ENCODE measurements at places on chromosomes 1 and 21. TPM values are rescaled to one million over a fixed set of nuclear protein-coding genes. Genes with fewer than 3 reads are reported as not detected.

The SLC25A34 gene
- total RNA-seq, result 1.2 TPM

The FLG gene
- not detected for total RNA-seq

The LRRN2 gene
- total RNA-seq, result 12.8 TPM

The GBP4 gene
- total RNA-seq, result 2.2 TPM

The GJA9 gene
- total RNA-seq, result not detected

GRCh38 chr1:203324105-203325025 is 19.0 kb downstream of the BTG2 start:
- DNase-seq, result no peak

GRCh38 chr1:214823311-214824117 is 220.5 kb downstream of the CENPF start:
- DNase-seq, result no peak

DNA sequence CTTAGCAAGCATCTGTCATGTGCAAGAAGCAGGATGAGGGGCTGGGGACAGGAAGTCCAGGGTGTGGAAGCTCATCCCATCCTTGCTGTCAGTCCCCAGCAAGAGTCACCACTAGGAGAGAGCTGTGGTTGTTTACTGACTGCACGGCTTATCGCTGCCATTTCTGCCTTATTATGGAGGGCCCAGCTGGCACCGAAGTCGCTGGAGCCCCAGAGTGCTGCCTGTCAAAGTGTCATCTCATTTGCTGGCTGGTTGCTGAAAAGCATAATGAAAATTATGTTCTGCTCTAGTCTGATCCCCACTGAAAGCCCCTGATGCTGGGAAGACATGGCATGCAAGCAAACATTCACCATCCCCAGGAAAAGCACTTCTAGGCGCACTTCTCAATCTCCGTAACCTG is 642.7 kb downstream of the NPHP4 start:
- DNase-seq, result no peak

GRCh38 chr1:98025858-98026257 is 105.0 kb upstream of the DPYD start:
- DNase-seq, result no peak

DNA sequence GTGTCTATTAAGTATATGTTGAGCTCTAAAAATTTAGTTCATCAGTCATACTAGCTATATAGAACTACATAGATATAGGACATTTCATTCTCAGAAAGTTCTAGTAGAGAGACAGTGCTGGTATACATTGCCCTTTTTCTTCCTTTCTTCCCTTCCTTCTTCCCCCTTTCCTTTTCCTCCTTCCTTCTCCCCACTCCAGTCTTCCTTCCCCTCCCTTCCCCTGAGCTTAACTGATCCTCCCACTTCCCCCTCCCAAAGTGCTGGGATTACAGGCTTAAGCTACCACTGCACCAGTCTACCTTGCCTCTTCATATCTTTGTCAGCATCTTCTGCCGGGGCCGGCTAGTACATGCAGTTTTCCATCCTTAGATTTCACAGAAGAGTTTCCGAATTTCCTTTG is 12.1 kb downstream of the THRAP3 start:
- DNase-seq, result no peak

DNA sequence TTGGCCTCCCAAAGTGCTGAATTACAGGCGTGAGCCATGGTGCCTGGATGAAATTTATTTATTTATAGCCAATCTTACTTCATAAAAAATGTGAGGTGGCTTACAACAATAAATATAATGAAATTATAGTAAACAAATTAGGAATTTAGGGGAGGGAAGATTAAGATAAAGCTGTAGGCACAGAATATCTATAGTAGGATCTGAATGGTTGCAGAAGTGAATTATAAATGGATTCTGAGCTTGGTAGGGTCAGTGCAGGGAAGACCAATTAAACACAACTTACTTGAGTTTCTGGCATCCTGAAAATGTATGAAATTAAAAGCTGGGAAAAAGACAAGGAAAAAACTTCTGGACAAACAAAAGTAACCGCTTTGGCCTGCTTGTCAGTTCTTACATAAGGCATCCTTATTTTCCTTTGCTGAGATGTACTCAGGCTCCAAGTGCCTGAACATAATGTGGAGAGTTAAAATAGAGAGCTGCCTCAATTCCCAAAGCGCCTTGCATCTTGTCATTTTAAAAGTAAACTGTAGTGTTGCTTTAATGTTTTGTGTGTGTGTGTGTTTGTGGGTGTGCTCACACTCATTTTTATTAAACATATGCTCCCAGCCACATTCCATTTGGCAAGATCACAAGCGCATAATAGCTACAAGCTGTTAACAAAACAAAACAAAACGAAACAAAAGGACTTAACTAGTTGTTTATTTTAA is 247.3 kb downstream of the S1PR1 start:
- no peak for DNase-seq

DNA sequence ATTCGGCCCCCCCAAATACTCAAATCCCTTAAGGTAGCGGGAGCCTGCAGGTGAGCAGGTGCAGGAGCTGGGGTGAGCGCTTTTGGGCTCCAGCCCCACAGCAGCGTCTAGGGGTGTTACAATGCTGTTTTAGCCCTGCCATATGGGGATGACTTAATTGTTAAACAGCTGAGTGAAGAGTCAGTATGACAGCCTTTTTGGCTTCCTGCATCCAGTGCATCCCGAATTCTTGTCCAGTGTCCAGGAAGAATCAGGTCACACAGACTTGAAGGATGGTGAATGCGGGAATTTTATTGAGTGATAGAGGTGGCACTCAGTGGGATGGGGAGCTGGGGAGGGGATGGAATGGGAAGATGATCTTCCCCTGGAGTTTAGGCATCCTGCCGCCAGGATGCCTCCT is 30.4 kb upstream of the HHAT start:
- no peak for DNase-seq

DNA sequence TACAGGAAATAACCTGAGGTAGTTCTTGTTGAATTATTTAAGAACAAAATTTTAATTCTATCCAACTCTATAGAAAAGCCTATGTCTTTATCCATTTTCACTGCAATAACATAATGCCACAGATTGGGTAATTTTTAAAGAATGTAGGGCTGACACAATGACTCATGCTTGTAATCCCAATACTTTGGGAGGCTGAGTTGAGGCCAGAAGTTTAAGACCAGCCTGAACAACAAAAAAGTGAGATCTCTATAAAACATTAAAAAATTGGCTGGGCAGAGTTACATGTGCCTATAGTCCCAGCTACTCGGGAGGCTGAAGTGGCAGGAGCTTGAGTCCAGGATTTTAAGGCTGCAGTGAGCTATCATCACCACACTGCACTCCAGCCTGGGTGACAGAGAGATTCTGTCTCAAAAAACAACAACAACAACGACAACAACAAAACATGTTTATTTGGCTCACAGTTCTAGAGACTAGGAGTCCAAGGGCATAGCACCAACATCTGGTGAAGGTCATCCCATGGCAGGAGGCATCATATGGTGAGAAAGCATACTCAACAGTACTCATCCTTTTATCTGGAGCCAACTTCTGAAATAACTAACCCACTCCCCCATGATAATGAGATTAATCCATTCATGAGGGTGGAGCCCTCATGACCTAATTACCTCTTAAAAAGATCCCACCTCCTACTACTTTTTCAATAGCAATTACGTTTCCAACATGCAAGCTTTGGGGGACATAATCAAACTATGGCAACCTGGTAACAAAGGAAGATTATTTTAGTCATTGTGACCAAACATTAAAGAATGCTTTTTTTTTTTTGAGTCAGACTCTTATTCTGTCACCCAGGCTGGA is 59.6 kb downstream of the ABL2 start:
- no peak for DNase-seq

GRCh38 chr1:245404952-245405351 is 250.2 kb downstream of the KIF26B start:
- no peak for DNase-seq

DNA sequence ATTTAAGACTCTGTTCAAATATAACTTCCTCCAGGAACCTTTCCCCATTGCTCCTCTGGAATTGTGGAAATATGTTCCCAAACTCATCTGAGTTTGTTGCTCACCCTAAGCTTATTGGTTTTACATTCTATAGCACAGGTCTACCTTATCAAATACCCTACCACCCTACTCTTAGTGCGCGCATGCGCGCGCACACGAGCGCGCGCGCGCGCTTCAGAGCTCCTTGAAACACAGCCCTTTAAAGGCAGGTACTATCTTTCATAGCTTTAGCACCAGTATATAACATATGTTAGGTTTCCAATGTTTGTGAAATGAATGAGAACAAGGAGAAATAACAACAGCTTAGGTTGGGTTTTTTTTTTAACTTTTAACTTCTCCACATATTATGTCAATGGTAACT is 3.5 kb downstream of the IPP start:
- DNase-seq, result no peak

DNA sequence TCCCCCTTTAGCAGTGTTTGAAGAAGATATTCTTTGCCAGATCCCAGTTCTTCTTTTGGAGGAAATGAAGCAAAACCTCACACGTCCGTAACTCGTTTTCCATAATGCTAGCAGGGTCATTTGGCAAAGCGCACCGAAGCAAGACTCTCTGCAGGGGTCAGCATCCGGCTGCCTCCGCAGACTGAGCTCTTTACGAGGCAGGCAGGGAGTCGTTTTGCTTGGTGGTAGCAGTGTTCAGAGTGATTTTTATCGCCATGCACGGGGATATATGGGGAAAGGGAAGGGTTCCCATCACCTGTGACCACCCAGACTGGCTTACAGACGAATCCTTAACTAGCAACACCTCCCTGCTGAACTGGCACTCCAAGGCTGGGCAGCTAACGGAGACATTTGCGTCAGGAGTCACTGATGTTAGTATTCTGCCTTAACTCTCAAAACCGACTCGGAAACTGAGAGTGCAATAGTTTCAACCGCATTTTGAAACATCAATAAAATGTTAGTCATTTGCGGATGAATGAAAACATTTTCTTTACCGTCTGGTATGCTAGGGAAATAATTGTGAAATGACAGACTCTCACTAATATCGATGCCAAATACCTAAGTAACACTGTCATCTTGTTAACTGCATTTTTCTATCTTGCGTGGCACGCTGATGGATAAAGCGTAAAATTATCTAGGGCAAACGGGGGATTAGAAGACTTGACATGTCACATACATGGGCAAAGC is 2.2 kb upstream of the NEGR1 start:
- peak; percentile 30 for DNase-seq

- DNase-seq, result no peak
These were observed 6.2 kb downstream of the TFF2 start for GRCh38 chr21:42344631-42345030.

- DNase-seq, result no peak
These were observed 14.9 kb upstream of the MGST3 start for GRCh38 chr1:165616054-165616612.

DNA sequence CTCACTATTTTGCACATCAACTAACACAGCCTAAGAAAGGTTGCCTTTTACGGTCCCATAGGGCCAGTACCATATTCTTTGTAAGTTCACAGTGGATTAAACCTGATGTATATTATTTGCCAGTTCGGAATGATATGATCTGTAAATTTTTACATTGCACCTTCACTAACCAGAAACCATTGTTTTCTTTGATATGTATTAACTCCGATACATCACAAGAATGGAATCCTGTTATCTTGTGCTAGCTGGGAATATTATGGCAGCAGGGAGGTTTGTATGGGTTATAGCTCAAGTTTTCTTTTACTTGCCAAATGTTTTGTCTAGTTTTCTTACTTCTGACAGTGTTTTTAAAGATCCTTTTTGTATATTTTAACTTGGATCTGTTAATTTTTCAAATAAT is 51.4 kb upstream of the S1PR1 start:
- DNase-seq, result no peak

DNA sequence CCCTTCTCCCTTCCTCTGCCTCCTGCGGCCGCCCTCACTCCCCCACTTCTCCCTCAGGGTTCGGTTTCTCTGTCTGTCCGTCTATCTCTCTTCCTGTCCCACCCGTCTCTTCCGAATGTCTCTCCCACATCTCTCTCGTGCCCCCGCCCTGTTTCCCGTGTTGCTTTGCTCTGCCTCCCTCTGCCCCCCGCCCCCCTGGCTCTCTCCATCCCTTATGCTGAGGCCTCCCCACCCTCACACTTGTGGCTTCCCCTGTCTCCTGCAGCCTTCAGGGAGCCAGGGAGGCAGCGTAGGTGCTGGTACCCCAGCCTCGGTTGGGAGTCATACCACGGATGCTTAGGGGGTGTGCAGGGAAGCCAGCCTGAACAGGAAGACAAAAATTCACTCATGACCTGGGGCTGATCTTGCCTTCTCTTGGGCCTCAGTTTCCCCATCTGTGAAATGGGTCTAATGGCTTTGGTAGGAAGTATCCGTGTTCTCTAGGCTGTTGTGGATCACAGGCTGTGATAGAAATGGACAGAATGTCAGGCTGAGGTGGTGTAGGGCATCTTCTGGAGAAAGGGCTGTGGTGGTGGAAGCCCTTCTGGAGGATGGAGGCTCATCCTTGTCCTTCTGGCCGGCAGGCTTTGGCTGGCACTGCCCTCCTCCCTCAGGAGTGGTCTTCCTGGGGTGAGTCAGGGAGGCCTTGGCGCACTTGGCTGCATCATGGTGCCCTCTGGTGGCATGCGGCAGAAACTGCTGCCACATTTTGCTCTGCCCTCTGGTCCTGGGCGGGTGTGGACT is 55.5 kb downstream of the FOXO6 start:
- peak; percentile 28 for DNase-seq

DNA sequence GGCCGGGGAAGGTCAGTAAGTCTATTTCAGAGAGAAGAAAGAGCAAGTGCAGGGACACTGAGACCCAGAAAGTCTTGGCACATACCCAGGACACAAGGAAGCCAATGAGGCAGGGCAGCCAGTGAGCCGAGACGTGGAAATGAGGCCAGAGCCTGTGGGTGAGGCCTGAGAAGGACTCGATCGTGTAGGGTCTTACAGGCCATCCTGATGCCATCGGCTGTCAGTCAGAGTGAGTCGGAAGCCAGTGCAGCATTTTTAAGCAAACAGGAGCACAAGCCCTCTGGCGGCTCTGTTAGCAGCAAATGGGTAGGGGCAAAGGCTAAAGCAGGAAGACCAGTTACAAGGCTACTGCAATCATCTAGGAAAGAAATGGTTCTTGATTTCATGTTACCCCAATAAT is 6.1 kb upstream of the GJB3 start:
- no peak for DNase-seq

DNA sequence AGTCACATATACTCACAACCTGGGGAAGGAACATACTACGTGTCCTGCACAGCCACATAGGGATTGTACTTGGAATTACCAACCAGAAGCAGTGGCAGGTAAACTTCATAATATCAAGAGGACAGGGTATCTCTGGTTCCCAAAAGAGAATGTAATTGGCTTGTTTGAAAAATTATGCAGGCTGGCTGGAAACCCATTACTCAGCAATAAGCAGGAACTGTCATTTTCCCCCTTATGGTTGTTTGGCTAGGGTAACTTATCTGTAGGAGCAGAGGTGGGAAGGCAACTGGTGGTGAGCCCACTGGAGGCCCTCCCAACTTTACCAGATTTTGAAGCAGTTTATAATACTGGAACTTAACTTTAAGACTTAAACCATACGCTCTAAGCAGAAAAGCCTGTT is 924.1 kb downstream of the LRRIQ3 start:
- DNase-seq, result no peak

DNA sequence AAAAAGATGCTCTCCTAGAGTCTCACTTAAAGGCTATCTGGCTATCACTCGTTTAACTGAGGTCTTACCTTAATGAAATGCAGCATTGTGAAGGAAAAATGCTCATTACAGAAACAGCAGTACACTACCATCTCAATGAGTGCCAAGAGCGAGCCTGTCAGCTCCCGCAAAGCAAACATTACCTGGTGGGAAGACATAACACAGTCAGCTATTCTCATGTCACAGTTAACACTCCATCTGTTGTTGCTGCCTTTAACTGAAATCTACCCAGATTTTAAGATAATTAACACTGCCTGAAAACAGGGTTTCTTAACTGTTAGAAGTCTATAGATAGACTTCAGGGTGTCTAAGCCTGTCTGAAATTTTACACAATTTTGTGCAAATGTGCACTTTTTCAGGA is 39.1 kb downstream of the PCSK9 start:
- no peak for DNase-seq

GRCh38 chr1:88892357-88892877 is 1.1 kb upstream of the GTF2B start:
- no peak for DNase-seq

Measured in occipital lobe (tissue), 3 donors.